ENCODE measurements at places on chromosomes 11 and 22. TPM values are rescaled to one million over a fixed set of nuclear protein-coding genes. Genes with fewer than 3 reads are reported as not detected.
A peak's percentile ranks its signal among the peaks of the same experiment; 100 is the strongest.

The NRIP3 gene
- 1.1 TPM for total RNA-seq

GRCh38 chr11:103929170-103929903 is 107.1 kb upstream of the DDI1 start:
- DNase-seq = no peak

- no peak for DNase-seq
Observed at GRCh38 chr11:124481365-124482323, 36.1 kb upstream of the OR8B8 start.

DNA sequence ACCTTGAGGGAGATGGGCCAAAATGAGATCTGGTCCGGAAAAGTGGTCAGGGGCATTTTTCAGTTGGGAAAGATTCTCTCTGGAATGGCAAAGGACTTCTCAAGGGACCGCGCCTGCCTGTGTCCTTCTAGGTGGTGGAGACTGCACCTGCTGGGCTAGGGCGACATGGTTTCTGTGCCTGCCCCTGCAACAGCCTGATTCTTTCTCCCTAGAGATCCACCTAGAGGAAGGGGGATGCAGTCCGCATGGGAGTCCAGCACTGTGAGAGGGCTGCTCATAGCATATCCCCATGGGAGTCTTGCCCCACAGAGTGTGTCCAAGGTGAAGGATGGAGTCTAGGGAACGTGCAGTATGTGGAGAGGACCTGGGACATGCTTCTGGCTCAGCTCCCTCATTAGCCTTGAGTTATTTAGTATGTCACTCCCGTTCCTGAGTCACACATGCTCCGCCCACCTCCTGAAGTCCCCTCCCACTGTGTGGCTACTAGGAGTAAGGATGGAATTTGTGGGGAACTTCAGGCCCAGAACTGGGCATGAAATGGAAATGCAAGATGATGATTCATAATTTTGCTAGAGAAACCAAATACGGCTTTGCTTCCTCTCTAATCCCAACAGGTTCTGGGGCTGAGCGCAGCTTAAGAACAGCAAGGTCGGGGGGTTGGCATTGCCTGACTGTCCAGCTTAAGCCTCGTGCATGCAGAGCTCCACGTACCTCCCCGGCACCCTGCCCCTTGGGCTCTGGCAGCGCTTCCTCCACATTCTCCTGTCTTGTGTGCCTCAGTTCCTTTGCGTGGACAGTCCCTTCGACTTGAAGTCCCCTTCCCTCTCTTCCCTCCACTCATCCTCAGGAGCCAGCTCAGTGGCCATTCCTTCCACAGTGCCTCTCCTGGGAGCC is 35.0 kb downstream of the GRIK4 start:
- no peak for DNase-seq

DNA sequence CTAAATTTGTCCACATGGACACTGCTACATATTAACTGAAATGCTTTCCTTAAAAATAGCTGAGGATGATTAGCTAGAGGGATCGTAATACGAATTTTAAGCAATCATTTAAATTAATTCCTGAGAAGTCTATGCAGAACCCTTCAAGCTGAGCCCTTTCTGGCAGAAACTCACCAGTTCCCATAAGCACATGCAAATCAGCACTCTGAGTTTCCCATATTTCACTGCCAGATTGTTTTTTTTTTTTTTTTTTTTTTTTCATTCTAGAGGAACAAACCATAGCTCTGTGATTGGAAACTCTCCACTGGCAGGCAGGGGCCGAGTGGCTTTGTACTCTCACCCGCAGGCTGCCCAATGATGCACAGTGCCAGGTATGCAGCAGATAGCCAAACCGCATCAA is 145.6 kb downstream of the EFCAB6 start:
- DNase-seq = no peak

DNA sequence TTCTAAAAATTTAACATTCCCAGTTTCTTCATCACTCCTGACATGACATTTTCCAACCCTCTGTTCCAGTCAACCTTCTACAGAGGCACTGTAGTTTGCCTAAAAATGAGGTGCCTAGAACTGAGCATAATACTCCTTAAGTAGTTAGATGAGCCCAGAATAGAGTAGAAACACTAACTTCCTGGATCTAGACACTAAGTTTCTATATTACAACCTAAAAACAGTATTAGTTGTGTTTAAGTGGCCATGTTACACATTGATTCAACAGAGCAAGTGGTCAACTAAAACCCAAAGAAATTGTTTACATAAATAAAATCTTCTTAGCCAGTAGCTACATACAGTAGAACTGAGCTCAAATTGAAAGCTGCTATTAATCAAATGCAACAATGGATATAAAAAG is 1.3 kb downstream of the HPS5 start:
- no peak for DNase-seq

DNA sequence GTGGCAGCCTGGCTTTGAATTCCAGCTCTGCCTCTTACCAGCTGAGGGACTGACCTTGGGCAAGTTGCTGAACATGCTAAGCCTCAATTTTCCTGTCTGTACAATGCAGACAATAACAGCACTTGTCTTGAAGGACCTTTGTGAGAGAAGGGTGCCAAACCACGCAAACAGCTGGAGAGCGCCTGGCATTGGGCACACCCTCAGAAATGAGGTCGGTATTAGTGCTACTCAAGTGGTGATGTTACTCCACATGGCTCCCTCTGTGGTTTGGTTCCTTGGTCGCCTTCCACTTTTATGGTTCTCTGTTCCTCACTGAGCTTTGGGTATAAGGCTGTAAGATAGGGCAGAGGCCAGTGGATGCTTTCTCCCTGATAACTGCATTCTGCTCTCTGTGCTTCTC is 8.2 kb downstream of the UBASH3B start:
- no peak for DNase-seq

DNA sequence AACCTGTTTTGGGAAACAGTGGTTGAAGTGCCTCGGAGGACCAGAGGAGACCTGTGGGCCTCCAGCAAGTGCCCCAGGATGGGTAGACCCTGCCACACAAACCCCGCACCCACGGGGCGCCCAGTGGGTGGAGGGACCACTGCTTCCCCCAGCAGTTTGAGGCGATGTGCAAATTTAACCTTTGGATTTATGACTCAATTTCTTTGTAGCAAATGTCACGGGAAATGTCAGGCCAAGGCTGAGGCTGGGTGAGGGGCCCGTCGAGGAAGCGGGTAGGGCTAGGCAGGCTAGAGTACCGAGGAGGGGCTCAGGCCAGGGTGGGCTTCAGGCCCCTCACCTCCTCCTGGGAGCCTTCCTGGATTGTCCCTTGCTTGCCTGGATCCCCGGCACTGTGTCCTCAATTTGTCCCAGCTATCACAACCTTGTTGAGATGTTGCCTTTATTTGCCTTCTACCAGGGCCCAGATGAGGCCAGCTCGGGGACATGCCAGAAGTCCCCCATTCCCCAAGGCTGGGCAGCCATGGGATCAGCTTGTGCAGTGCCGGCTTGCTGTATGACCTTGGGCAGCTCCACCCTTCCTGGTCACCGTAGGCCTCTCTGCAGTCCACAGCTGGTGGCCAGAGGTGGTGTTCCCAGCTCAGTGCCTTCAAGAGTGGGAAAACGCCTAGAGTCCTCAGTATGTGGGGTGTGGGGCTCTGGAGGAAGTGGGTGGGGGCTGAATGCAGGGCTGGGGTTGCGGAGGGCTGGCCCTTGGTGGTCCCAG is 39.5 kb upstream of the PRODH start:
- no peak for DNase-seq

DNA sequence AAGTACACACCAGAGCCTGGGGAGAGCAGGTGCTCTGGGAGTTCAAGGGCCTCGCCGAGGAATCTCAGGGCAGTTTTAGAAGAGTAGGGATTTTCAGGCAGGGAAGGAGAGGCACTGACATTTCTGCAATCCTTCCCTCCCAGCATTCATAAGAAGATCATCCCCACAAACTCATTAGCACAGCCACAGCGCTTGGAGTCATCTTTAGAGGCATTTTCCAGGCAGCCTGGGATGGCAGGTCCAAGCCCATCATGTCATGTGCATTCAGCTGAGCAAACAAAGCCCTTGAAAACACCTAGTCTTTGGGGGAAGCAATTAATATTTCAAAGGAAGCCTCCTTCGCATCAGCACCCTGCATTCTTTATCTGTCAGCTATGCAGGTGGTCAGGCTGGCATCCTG is 43.8 kb downstream of the MAP6 start:
- DNase-seq = no peak

The OR10D3 gene
- total RNA-seq = not detected

DNA sequence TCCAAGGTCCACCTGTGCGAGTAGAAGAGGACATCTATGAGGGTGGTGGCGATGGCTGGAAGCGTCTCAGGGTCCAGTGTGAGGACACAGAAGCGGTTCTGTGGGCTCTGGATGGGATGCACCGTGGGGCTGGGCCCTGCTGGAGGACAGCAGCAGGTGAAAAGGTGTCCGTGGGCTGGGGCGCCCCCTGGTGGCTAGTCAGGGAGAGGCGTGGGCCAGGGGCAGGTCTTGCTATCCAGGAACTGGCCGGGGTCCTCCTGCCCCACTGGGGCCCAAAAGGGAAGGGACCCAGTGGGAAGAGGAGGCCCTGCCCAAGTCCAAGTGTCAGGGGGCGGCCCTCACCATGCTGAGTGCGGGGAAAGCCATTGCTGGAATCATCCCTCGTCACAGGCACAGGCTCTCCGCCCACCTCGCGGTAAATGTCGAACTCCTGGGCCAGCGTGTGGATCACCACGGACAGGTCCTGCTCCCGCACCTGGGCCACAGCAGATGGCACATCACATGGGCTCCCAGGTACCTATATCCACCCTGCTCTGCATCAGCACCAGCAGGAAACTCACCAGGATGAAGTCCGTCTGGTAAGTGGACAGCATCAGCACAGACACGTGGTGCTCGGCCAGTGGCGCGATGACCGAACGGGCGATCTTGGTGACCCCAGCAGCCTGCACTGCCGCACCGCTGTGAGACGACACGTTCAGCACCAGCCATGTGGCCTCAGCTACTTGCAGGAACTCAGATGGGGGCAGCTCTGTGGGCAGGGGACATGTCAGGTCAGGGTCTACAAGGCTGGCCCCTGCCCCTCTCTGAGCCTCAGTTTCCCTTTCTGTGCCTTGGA is 2.3 kb downstream of the CASTOR1 start:
- no peak for DNase-seq

DNA sequence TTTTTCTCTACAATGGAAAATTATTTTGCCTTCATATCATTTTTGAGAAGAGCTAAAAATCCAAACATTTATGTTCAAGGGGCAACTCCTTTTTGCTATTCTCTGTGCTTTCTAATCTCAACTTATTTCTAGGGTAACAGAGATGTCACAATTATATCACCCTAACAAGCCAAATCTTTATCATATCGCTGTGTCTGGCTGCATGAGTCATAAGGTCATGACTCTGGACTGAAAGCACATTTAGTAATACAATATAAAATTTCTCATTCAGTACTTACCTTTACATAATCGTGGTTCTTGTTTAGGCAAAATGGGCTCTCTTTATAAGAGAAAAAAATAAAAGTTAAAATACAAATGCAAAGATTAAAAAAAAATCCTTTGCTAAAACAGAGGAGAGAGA is 326.0 kb downstream of the CASP12 start:
- no peak for DNase-seq

The GPR83 gene
- not detected for total RNA-seq

The CARD18 gene
- not detected for total RNA-seq

The CECR2 gene
- total RNA-seq = 9.9 TPM

The SCGB1D2 gene
- not detected for total RNA-seq

GRCh38 chr11:117702946-117703598 is 93.9 kb downstream of the DSCAML1 start:
- no peak for DNase-seq

GRCh38 chr11:22666688-22667439 is 453 bp downstream of the GAS2 start:
- peak; percentile 80 for DNase-seq

The C11orf42 gene
- total RNA-seq = not detected

DNA sequence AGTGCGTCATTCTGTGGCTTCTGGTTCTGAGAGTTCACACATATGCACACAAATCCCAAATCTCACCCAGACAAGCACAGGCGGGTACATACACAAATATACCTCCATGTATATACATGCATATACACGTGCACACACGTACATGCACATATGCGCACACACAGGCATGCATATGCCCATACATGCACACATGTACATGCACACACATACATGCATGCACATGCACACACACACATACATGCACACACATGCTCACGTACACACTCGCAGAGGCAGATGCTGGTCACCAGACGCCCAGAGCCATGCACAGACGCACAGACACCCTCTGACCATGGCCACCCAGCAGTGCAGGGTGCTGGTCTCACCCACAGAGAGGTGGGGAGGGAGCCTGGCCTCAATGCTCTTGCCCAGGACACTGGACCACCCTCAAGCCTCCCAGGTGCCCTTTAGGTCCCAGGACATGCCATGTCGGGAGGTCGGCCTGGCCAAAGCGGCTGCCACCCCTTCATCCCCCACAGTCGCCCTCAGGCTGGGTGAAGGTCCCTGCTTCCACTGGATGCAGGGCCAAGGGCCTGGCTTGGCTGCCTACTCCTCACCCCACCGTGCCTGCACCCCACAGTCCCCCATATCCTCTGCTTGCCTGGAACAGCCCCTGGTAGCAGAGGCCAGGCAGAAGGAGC is 9.5 kb downstream of the DUSP8 start:
- DNase-seq = no peak

DNA sequence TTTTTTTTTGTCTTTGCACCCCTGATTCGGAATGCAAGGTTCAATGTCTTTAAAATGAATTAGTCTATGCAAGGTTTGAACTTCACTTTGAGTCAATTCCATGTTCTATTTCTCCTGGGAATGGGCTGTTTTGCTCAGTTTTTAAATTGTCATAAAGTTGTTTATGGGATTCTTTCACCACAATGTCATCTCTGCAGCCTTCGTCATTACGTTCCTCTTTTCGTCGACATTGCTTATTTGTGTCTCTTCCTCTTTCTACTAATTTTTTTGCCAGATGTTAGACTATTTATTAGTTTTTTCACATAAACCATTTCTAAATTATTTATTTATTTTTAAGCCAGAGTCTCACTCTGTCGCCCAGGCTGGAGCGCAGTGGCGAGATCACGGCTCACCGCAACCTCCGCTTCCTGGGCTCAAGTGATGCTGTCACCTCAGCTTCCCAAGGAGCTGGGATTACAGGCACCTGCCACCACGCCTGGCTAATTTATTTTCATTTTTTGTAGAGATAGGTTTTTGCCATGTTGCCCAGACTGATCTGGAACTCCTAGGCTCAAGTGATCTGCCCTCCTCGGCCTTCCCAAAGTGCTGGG is 7.1 kb upstream of the TNNT3 start:
- DNase-seq = no peak

- DNase-seq = no peak
Observed at GRCh38 chr11:104738918-104739317, 159.3 kb downstream of the CASP12 start.

DNA sequence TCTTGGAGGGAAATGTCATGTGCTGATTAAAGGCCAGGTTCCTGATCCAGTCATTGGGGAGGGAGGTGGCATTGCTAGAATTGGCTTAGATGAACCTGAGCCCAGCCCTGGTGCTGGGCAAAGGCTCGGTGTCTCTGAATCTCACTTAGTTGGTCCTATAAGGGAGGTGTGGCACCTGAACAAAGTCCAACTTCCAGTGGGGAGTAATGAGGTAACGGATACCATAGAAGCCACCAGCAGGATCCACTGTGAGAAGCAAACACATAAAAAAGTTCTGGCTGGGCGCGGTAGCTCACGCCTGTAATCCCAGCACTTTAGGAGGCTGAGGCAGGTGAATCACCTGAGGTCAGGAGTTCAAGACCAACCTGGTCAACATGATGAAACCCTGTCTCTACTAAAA is 26.6 kb downstream of the PRDM11 start:
- DNase-seq = no peak

Measured in left lung (tissue), 14 donors.